ENCODE measurements at places on chromosomes 16 and 17.
A peak's percentile ranks its signal among the peaks of the same experiment; 100 is the strongest.

DNA sequence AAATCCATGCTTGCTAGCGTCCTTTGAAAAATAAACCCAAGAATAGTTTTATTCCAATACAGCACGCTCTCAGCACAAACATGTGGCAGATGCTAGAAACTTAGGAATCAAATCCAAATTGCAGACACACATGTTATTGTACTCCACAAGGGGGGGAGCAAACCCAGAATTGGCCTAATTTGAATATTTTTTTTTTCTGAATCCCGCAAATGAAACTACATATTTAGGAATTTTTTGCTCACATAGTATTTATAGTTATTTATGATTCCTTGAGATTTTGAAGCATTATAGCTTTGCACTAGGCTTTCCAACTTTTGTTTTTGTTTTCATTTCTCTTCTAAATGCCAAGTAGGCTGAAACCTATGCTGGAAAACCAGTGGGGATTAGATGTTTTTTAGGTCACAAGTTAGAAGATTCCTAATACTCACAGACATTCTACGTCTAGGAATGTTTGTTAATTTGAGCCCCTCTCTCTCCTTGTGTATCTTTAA, 59.3 kb upstream of the CDH11 start:
- DNase-seq: no peak

DNA sequence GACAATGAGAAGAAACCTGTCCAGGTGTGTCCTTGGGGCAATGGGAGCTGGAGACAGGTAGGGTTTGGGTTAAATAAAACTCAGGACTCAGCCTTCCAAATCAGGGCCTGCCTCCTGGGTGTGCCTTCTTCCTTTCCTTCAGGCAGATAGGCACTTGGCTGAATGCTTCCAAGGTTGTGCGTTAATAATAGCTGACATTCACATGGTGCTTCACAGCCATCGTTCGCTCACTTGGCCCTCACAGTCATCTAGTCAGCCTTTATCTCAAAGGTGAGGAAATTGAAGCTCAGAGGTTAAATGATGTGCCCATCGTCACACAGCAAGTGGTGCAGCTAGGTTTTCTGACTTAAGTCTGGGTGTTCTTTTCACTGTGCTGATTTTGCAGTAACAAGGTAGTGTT, 9.5 kb downstream of the NFE2L1 start:
- DNase-seq: no peak

DNA sequence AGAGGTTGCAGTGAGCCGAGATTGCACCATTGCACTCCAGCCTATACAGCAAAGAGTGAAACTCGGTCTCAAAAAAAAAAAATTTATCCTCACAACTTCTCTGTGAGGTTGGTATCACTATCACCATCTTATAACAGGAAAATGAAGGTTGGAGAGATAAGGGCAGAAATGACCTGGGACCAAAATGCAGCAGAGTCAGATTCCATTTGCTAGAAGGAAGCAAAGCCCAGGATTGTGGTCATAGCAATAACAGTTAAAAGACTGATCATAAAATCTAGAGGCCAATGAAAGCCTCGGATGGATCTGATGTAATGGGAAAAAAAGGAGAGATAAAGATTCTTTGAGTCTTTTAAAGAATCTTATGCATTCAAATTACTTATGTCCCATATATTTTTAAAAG, 69.6 kb upstream of the TEKT1 start:
- no peak for DNase-seq

- no peak for DNase-seq
Observed at GRCh38 chr16:75092777-75093176, 23.8 kb downstream of the LDHD start.

GRCh38 chr17:1158879-1159278, 20.9 kb downstream of the ABR start:
- no peak for DNase-seq

DNA sequence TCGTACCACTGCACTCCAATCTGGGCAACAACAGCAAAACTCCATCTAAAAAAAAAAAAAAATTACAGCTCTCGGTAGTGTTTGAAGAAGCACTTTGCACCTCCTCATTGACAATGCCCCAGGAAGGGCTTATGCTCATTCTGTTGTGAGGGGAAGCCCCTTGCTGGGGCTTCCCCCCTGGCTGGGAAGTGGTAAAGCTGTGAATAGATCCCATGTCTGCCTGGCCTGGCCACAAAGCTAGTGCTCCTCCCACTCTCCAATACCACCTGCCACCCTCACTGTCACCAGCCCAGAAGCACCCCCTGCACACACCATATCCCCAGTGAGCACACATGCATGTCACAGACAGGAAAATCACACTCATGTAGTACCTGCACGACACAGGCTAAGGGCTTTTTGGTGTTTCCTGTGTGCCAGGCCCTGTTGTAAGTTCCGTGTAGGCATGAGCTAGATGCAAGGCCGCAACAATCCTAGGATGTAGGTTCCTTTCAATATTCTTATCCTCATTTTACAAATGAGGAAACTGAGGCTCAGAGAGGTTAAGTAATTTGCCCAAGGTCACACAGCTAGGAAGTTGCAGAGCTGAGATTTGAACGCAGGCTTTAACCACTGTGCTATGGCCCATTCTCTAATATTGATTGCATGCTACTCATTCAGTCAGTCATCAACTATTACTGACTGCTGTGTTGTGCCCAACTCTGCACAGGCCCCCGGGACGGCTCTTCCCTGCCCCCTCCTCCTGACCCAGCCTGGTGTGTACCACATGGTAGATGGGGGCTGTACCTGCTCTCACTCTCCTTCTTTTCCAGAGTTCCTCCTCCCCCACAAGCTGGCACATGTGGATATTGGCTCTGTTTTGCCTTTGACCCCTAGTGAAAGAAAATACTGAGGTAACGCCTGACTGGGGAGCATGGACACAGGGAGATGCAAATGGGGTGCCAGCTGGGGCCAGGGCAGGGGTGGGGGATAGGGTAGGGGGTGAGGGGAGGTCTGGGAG, 11.9 kb upstream of the COL1A1 start:
- DNase-seq: no peak

GRCh38 chr17:12643822-12644221, 21.9 kb upstream of the MYOCD start:
- no peak for DNase-seq

DNA sequence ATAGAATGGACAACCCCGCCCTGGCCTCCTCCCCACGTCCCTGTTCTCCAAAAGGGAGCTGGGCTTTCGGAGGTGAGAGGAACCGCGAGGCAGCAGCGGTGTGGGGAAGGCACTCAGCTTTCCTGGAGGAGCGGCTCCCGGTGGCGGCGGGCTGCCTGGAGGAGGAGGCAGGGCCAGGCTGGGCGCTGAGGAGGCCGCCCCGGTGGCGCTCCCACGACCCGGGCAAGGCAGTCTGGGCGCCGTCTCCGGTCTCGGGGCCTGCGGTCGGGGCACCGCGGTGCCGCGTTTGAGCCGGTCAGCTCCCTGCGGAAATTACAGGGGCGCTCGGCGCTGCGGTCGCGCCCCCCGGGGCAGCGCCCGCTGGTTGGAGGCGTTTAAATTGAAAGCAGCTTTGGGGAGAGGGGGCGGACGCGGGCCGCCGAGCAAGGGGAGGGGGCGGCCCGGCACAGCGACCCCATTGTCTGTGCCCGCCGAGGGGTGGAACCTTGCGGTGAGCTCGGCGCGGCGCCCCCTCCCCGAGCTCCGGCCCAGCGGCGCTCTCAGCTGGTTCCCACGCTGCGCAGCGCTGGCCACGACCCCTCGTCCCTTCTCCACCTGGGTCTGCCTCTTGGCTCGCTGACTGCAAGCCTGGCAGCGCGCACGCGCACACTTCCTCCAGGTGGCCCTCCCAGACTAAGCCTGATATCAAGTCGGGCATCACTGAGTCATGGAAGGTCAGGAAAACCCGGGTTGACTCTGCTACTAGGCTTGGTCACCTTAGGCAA, 58.7 kb upstream of the DLX4 start:
- DNase-seq: no peak

DNA sequence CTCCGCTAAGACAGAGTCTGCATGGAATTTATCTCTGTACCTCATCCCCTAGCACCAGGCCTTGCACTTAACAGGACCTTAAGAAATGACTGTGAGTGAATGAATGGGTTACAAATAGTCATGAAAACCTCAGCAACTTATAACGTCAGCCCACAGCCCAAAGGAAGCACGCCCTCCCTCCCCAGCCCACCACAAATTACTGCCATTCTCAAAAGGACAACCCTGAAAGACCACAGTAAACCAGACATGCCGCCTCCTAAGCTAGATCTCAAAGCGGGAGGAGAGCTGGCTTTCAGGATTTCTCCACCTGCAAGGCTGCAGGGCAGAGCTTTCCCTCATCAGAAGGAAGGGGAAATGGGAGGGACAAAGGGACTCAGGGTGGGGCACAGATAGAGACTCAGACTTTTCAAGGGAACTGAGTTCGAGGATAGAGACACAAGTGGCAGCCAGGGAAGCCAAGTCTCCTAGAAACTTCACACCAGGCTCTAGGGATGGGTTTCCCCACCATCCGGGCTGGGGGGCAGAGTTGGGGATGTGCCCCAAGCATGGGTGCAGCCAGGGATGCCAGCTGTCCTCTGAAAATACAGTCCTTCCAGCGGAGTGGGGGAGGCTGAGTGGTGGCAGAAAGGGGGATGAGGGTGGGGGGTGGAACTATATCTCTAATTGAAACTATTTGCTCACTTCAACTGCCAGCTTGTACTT, 56.7 kb downstream of the PLXDC1 start:
- peak; percentile 24 for DNase-seq

DNA sequence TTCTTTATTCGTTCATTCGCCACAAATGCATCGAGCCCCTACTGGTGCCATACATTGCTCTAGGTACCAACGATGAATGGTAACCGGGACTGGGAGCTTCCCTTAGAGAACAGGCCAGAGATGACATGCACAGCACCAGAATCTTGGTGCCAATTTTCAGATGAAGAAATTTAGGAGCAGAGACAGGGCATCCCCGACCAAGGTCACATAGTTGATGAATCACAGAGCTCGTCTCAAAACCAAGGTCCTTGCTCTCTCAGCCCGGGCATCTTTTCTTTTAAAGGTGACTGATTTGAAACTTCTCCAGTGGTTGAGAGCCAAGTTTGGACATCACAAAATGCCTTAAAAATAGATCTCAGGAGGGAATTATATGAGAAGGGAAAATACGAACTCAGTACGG, 73.2 kb upstream of the C16orf82 start:
- DNase-seq: no peak

DNA sequence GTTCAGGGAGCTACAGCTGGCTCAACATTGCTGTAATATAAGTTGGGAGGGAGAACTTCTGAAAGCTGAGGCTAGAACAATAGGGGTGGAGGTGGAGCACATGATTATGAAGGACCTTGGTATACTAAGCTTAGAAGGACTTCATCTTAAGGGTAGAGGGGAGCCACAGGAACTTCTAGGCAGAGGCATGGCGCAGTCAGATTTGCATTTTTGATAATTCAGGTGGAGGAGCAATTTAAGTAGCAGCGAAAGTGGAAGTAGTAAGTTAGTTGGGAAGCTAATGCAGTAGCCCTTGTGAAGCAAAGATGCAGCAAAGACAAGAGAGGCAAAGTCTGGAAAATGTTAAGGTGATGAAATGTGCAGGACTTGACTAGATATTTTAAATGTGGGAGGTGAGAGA, 144.1 kb downstream of the SPECC1 start:
- no peak for DNase-seq

Data from stimulated activated CD8-positive, alpha-beta memory T cell treated with anti-CD3 and anti-CD28 coated beads, Interleukin-12 subunit alpha, Interleukin-12 subunit beta, amount 100 ng/mL, for 4 hours (primary cell).